NCI-H1930 (cell line): ENCODE measurements at places on chromosomes 1 and 21.

DNA sequence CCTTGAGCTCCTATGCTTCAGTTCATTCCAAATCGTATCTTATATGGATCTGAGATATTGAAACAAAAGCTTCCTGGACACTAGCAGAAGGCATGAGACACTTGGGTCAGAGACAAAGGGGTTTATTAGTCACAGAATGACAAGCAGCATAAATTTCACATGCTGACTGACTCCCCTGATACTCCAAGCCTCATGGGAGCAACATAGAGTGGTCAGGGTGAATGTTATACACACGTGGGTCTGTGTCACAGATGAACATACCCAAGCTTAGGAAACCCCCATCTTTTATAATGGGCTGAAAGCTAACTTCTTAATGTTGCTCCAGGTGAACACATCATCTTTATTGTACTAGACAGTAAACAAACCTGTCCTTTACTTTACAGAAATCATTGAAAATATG is 599.9 kb upstream of the RGS18 start:
- DNase-seq: no peak

DNA sequence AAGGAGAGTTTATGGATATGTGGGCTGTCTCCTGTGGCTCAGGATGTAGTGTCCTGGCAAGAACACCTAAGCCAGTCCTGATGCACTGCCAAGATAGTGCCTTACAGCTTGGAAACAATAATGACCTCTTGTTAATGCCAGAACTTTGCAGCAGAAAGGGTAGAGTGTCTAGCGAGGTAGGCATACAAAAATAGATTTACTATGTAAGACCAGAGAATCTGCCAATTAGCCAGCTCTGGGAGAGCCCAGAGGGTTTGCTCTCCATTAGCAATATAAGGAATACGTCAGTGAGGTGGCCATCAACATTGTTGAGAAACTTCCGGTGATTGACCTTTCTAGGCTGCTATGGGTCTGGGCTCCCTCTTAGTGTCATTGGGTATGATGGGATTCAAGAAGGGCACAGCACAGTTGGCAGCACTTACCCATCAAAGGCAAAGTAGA is 178.5 kb upstream of the GALNT2 start:
- no peak for DNase-seq

DNA sequence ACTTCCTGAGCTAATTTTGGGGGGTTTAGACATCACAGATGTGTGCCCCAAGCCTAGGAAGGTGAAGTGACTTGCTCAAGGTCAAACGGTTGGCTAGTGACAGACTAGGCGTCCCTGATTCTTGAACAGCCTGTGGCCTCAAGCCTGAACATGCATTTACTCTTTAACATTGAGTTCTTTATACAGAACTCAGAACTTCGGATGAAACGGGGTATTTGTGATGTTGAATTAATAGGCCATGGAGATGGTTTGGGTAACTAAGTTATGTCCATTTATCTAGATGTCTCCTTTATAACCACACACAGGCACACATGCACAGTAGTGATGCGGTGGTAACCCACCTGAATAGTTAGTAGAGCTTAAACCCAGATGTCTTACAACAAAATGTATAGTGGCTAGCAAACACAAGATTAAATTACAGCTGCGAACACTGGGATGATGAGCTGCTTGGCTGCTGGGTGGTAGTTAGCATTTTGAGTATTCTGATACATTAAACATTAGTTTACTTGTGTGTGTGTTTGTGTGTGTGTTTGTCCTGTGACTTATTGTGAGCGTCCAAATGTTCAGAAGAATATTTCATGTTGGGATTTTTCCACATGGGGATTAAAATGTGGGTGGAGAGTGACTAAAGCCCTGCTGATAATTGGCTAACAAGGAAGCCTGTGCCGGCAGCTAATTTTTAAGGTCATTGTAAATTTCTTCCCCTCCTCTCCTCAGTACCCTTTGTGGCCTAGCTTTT is 2.3 kb downstream of the ATP1A1 start:
- no peak for DNase-seq

DNA sequence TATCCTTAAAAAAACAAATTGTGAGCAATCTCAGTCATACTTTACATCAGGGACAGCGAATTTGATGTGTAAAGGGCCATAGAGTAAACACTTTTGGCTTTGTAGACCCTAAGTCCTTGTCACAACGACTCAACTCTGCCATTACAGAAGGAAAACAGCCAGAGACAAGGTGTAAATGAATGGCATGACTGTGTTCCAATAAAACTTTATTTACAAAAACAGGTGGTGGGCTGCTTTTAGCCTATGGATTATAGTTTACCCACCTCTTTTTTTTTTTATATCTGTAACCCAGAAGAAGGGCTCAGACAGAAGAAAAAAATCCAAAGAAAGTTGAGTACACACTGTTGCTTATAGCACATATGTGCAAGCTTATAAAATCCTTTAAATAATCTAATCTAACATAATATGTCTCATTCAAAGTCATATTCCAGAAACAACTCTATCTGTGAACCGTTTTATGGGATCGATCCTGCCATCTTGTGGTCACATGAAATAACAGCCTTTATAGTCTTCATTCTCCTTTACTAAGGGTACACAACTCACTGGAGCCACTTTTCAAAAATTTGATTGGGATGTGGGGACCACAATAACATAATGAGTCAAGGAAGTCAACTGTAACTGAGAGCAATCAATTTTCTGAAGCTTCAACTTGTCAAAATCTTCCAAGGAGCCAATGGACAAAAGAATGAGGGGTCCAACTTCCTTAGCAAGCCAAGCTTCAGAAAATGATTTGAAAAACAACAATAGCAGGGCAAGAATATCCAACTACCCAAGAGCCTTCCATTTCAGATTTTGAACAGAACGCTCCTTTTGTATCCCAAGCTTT is 142.2 kb upstream of the KRTAP19-8 start:
- no peak for DNase-seq

DNA sequence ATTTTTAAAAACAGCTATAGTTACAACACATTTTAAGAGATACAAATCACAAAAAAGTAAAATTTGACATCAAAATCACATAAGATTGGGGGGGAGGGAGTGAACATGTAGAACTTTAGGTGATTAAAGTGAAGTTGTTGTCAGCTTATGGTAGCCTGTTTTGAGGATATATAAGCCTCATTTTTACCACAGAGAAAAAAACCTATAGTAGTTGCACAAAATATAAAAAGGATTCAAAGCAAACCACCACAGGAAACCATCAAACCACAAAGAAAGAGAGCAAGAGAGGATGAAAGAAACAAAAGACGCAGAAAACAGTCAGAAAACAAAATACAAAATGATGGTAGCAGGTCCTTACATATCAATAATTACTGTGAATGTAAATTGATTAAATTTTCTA is 291.9 kb upstream of the DEPDC1 start:
- no peak for DNase-seq

- no peak for DNase-seq
These were observed 722 bp upstream of the SLC19A2 start for GRCh38 chr1:169486281-169487051.
